ENCODE measurements at places on chromosomes 11 and 22.

- no peak for DNase-seq
These were observed 54.7 kb downstream of the WNT11 start for GRCh38 chr11:76151556-76152085.

- no peak for DNase-seq
These were observed 20.8 kb downstream of the EMID1 start for GRCh38 chr22:29226351-29226981.

DNA sequence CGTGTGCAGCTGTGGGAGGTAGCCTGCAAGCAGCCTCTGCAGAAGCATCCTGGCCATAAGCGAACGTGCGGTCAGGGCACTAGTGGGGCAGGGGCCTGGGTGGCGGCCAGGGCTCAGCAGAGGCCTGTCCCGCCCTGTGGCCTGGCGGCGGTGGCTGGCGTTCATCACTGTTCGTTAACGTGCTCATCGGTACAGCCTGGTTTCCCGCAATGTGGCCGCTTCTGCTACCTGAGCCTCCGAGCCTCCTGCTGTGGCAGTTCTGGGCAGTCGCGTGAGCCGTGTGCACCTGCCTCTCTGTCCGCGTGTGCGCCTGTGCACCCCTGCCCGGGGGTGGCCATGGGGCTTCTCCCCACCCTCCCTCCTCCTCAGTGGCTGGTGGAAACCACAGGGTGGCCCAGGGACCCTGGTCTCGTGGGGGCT, 117.9 kb downstream of the KCNQ1OT1 start:
- DNase-seq, result no peak

DNA sequence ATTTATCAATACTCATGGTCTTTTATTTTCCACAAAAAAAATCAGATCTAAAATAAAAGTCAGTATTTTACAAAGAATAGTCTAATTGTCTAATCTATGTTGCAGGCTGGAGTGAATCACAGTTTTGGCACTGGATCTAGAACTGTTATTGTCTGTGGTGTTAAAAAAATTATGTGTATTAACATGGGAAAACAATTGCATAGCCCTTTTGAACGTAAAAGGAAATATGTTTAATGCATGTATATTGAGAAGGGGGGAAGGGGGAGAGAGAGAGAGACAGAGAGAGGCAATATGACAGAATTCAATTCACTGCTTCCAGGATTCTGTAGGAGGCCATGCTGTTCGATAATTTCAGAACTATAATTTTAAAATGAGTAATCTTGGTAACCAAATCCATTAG, 324.9 kb upstream of the CCDC90B start:
- no peak for DNase-seq

- no peak for DNase-seq
These were observed 126.1 kb downstream of the BRD1 start for GRCh38 chr22:49701380-49702067.

DNA sequence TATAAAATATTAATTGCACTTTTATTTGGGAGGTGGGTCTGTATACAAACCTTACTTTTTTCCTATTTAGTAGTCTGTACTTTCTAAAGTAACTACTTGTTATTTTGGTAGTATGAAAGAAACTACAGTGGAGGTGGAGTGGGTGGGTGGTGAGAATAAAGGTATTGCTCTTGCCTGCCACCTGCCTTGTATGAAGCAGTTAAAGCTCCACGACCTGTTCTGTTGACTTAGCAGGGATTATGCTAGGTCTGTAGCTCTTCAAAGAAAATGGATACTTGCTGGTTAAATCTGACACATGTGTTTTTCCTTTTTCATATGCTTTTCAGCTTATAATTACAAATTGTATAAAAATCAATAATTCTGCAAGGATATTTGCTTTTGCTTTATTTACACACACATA, 111.9 kb downstream of the EHF start:
- no peak for DNase-seq

- no peak for DNase-seq
These were observed 1.1 kb upstream of the CD6 start for GRCh38 chr11:60970369-60970774.

- peak; percentile 9 for DNase-seq
These were observed 1.7 kb downstream of the HPX start for GRCh38 chr11:6438979-6439571.

DNA sequence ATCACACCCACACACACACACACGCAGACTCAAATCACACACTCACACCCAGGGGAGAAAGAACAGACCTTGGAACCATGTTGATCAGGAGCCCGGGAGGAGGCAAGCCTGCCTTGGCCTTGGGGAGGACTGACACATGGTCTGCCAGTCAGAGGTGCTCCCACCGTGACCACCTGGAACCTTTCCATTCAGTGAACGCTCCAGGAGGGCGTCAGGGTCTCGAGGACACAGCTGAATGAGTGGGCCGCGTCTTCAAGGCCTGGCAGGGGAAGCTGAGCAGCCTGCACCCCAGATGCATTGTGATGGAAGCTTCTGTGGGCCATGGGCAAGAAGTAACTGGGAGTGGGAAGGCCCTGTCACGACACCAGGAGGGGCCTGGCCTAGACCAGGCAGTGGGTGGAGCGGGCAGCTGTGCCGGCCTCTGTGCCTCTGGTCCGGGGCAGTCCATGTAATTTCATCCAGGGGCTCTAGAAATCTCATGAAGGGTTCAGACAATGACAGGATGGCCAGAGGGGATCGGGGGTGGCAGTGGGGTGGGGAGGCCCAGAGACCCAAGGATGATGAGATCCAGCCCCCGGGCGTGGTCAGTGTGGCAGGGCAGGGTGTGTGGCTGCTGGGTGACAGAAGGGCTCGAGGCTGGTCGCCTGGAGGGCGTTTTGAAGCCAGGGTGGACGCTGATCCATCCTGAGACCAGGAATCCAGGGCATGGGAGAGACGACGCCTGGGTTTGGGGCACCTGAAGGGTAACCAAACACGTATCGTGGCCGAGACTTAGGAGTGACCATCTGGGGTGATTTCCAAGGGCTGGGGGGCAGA, 53.7 kb downstream of the IGF2 start:
- DNase-seq, result no peak

GRCh38 chr11:127056338-127056971, 55.9 kb upstream of the KIRREL3 start:
- DNase-seq, result no peak

DNA sequence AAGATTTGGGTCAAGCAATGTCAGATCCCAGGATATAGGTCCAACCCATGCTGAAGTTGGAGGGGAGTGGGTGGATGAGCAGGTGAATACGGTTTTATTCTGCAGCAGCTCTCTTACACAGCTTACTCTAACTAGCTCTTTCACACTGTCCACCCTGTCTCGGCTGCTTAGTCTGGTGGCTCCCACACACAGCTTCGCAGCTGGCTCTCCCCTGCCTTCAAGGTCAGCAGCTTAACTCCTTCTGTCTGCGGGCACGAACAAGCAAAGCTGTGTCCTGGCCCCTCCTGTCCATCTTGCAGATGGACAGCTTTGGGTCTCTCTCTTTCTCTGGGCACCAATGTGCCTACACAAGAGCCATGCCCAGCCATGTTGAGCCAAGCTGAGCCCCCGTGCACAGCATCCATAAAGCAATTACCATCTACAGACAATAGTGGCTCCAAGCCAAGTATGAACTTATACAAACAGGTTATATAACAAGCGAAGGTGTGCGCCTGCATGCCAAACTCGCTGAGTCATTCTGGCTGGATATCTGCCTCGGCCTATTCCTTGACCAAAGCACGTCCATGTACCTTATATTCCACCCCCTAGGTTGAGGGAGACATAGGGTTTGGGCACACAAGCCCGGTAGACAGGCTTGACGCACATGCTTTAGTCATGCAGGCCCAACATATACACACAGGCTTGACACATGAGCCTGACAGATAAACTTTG, 1307.8 kb upstream of the RAG2 start:
- DNase-seq, result no peak

- no peak for DNase-seq
These were observed 838 bp downstream of the WNT11 start for GRCh38 chr11:76205252-76206076.

- DNase-seq, result no peak
These were observed 51.0 kb downstream of the MTNR1B start for GRCh38 chr11:93020248-93021046.

DNA sequence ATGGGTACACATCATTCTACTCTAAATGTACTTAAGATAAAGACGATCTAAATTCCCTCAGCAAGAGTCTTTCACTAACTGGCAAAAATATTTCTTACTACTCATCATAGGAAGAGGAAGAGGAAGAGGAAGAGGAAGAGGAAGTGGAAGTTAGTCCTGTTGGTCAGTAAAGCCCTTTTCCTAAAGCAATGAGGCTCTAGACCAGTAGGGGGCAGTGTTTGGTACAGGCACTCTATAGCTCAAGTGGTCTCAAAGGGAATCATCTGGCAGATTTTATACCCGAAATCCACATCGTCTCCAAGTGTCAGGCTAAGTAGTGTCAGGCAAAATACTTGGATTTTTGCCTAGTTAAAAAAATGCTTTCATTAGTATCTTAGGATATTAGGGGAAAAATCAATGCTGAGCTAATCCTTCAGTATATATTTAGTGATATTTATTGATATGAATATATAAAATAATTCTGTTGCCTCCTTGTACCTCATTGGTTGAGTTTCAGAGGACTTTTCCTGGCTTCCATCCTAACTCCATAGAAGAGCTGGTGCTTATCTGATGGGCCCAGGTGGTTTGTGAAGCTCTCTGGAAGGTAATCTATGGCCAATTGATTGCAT, 7.7 kb downstream of the BLID start:
- peak; percentile 68 for DNase-seq

DNA sequence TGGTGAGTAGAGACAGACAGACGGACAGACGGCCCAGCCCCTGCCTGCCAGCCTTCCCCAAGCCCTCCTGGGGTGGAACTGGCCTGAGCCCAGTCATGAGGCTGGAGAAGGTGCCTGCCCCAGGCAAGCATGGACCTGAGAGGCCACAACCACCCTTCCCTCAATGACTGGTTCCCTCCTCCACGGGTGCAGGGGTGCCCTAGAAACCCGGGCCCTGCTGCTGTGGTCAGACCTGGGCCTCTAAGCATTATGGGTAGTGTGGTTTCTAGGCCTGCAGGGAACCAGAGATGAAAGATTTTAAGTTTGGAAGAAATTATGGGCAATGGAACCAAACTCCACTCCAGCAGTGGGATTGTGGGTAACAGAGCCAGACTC, 13.5 kb downstream of the RHBDD3 start:
- DNase-seq, result no peak

- DNase-seq, result peak; percentile 51
These were observed 67.4 kb downstream of the SCUBE1 start for GRCh38 chr22:43275545-43276317.

GRCh38 chr11:28615542-28615941, 507.4 kb downstream of the METTL15 start:
- no peak for DNase-seq

- DNase-seq, result no peak
These were observed 115.7 kb downstream of the SOX6 start for GRCh38 chr11:16240687-16241086.

DNA sequence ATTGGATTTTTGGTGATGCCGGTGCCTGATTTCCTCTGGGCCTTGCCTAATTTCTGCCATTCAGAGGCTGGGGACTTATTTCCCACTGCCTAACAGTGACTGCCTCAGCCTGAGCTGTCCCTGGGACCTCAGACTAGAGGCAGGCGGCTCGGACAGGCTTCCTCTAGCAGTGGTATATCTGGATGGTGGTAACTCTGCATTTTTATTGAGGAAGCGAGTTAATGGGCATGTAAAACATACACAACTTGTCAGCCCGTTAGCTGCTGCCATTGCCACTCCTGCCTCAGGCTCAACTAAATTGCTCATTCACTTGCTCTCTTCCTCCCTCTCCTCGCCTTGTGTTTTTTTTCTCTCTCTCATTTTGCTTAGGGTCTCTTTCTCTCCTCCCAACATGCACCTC, 561.6 kb downstream of the BUD13 start:
- no peak for DNase-seq

GRCh38 chr11:105986554-105986953, 35.5 kb downstream of the MSANTD4 start:
- DNase-seq, result no peak

GRCh38 chr22:26708256-26709009, 51.0 kb downstream of the MIAT start:
- DNase-seq, result no peak

DNA sequence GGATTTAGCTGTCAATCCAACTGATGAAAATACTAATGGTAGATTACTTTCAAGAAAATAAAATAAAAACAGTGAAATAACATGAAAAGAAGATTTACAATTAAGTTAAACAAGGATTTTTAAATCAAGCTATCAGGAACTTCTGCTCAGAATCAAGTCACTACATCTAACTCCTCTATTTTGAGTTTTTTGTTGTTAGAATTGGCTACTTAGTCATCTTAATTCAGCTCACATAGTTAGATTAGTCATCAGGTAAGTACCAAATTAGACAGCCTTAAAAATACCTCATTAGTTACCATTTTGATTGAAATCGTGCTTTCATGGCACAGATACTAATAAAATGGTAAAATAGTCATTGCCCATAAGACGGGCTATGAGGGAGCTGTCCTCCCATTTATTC, 35.8 kb downstream of the BTG4 start:
- no peak for DNase-seq

All from GF-D8 (cell line).